ENCODE measurements at places on chromosomes 16 and 17. TPM values are rescaled to one million over a fixed set of nuclear protein-coding genes. Genes with fewer than 3 reads are reported as not detected.

DNA sequence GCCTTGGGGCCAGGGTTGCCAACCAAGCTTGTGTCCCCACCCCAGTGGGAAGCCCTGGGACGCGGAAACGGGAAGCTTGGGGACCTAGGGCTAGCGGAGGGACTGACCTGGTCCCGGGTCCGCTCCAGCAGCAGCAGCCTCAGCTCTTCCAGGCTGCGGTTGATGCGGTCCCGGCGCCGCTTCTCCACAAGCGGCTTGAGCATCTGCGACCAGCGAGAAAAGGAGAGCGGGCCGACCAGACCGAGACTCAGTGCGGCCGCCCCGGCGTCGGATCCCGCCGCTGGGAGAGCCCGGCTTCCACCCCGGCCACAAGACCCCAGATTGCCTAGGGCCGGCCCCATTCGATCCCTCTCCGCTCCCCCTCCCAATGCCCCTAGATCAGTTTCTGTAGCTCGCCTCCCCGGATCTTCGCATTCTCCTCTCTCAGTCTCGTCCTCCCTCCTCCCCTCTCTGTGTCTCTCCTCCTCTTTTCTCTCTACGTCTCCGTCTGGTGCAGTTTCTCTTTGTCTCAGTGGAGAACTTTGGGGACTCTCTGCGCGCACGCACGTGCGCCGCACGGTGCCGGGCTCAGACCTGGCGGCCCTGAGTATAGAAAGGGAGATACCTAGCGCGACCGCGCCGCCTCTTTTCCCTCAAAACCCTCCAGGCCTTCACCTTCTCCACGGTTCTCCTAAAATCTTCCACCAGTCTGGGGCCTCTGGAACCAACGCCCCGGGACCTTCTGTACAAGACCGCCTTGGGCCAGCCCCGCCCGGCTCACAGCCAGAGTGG is 797 bp downstream of the HES7 start:
- peaks cover 26% of the 10 kb centered on the region for H3K4me1 ChIP-seq
- H3K4me3 ChIP-seq, result peak overlapping the region; percentile 66
- no peak overlapping the region for H3K27ac ChIP-seq
- peak; percentile 44 for DNase-seq
- H3K27me3 ChIP-seq, result peaks cover 68% of the 10 kb centered on the region
- H3K36me3 ChIP-seq, result no peaks in the 10 kb centered on the region

The SPN gene
- total RNA-seq, result 2.1 TPM

DNA sequence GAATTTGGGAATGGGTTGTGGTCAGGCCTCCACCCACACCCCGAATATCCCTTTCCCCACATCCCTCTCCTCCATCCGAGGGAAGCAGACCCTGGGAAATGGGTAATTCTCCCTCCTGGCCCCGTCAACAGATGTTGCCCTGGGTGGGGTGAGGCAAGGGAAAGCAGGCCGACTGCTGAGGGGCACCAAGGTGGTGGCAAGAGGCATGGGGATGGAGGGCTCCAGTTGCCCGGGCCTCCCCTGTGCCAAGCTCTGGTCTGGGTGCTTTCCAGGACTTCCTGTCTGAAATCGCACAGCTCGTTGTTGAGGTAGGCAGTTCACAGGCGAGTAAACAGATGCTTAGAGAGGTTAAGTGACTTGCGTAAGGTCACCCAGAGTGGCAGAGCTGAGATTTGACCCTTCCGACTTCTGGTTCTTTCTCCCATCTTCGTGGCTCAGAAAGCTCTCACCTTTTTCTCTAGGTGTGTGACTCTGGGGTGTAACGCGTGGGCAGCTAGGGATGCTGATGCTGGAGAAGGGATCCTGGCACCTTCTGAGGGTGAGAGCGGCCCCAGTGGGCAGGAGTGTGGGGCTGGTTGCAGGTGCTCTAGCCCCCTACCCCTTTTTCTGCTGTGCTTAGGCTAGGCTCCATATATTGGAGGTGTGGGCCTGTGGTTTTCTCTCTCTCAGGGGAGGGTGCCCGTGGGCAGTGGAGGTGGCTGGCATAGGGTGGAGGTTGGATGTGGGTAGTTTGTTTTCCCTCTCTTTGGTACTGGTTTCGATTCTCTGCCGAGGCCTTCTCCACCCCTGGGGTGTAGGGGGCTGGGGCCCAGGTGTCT is 17.2 kb downstream of the RARA start:
- DNase-seq, result no peak
- no peaks in the 10 kb centered on the region for H3K36me3 ChIP-seq
- H3K27ac ChIP-seq, result no peak overlapping the region
- no peak overlapping the region for H3K4me3 ChIP-seq

GRCh38 chr16:75589306-75589705 is 23.1 kb downstream of the GABARAPL2 start:
- H3K36me3 ChIP-seq, result no peaks in the 10 kb centered on the region
- no peak for DNase-seq
- no peaks in the 10 kb centered on the region for H3K27me3 ChIP-seq
- H3K27ac ChIP-seq, result no peak overlapping the region

DNA sequence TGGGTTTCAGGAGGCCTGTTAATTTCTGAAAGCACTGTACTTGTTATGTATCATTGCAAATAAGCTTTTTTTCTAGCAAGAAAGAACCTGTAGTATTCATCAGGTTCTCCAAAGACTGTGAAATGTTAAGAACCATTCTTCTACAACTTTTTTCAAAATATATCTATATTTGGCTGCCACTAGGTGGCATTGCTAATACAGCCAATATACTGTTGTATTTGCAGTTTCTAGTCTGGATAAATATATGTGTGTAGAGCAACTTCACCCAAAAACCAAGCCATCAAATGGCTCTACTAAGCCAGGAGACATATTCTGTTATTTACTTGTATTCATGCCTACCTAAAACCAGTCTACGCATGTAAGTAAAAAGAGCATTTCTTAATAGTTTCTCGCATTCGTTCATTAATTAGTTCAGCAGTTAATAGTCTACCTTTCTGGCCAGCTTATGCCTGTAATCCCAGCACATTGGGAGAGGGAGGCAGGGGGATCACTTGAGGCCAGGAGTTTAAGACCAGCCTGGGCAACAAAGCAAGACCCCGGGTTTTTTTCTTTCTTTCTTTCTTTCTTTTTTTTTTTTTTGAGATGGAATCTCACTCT is 39.5 kb downstream of the VMP1 start:
- DNase-seq, result peak; percentile 59
- H3K27me3 ChIP-seq, result no peaks in the 10 kb centered on the region
- no peaks in the 10 kb centered on the region for H3K4me1 ChIP-seq
- H3K27ac ChIP-seq, result peak overlapping the region; percentile 14

GRCh38 chr17:59506894-59507726 is 58.3 kb upstream of the DHX40 start:
- no peak for DNase-seq
- no peaks in the 10 kb centered on the region for H3K4me1 ChIP-seq
- H3K36me3 ChIP-seq, result no peaks in the 10 kb centered on the region

GRCh38 chr16:89828199-89828869 is at the start of gene SPIRE2:
TSS of gene SPIRE2 (plus strand) at chr16:89828475. CDS start at chr16:89828551, 76 bp downstream.
- H3K27ac ChIP-seq, result no peak within 1 kb of the TSS
- no peaks in the 10 kb centered on the region for H3K36me3 ChIP-seq
- peaks cover 9% of the 10 kb centered on the region for H3K4me1 ChIP-seq
- H3K4me3 ChIP-seq, result peak within 1 kb of the TSS; percentile 82
- no peaks in the 10 kb centered on the region for H3K27me3 ChIP-seq

The SLC47A1 gene
- total RNA-seq, result 1.9 TPM

The MYH2 gene
- total RNA-seq, result 27.7 TPM
